ENCODE measurements at places on chromosomes 3 and 15.
A peak's percentile ranks its signal among the peaks of the same experiment; 100 is the strongest.

- no peak for DNase-seq
Observed at GRCh38 chr3:153958635-153959595, 162.3 kb upstream of the ARHGEF26 start.

GRCh38 chr3:46393554-46394434, 13.1 kb downstream of the CCR5AS start:
- no peak for DNase-seq

DNA sequence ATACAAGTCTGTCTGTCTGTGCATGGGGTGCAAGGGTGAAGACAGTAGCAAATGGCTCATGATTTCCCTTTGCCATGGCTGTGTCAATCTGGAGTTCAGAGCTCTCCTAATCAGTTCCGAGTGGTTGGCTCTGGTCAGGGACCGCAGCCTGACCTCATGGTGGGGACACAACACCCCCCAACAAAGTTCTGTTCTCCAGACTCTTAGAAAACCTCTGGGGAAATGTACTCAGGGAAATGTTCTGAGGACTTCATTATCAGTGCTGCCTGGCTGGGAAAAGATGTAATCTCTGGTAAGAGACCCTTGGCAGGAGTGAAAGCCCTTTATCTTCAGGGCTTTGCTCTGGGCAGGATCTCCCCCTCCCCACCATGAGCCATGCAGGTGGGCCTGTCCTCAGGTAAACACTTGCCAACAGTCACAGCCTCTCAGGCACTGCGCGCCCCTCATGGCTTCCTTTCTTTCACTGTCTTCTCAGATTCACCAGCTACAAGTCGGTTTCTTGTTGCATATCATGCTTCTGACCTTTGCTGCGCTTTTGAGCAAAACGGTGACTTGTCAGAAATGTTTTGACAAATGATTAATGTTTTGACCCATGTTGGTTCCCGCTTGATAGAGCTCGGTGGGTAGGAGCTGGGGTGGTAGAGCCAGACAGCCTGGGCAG, 95.5 kb downstream of the ST6GAL1 start:
- DNase-seq, result no peak

DNA sequence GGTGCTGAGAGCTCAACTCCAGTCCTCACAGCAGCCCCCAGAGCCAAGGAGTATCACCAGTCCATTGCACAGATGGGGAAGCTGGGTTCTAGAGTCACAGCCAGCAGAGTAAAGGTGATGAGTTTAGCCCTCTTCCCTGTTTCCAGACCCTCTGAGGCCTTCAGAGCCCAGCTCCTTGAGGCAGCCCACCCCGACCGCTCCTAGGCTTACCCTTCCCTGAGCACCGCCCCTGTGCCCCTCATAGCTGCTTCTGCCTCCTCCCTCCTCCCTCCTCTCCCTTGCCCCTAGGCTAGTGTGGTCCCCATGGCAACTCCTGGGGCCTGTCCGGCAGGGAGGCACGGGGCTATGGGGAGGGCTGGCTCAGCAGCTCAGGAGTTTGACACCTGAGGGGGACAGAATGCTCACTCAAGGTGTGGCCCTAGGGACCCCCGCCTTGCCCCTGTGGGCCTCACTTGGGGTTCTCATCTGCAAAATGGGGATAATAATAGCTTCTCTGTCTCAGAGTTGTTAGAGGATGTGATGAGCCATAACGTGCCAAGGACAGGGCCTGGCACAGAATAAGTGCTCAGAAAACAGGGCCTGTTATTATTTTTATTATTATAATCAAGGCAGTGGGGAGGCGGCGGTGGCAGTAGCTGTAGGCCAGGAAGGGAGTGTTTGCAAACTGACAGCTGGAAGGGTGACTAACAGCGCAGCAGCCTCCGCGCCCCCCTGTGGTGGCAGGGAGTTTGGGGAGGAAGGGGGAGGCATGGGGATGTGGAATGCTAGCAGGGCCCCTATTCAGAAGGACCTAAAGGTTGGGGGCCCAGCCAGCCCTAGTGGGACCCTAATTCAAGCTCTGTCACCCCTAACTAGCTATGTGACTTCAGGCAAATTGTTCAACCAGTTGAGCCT, 11.5 kb downstream of the CSK start:
- peak; percentile 82 for DNase-seq

GRCh38 chr15:29302871-29303270, 33.2 kb upstream of the NSMCE3 start:
- DNase-seq, result no peak

GRCh38 chr15:26087395-26087794, 224.3 kb upstream of the ATP10A start:
- DNase-seq, result no peak

Measured in T-cell (primary cell).